IPS DF 6.9 (cell line): ENCODE measurements at places on chromosomes 13 and 19.

DNA sequence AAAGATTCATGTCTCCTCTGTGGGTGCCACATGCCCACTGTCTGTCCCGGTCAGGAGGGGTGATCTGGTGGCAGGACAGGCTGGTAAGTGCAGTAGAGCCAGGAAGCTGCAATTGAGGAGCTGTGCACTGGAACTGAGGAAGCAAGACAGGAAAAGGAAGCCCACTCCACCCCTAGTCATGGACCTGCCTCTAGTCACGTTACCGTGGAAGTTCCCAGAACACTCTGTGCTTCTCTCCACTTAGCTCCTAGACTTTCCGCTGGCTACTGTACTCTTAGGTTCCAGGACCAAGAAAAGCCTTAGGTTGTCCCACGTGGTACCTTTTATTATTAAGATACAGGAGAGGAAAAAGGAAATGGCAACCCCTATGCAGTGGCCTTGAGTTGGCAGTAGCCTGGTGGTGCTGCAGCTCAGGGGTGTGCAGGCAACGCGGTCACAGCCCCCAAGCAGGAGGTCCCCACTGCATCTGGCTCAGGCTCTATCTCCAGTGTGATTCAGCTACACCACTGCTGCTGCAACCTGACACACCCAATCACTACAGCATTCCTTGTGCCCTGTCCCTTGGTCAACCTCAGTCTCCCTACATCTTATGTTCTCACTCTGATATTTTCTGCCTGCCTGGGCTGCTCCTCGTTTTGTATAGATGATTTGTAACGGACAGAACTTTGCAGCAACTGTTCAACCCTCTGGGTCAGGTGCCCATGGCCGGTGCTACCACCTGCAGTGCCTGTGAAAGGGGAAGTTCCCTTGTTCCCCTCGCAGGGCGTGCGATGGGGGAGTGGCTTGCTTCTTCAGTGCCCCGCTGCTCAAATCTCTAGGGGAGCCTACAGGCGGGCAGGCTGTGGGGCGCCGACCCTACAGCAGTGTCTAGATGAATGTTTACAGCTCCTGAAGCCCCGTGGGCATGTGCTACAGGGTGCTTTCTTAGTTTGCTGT, 24.4 kb upstream of the GPR12 start:
- DNase-seq: no peak
- H3K4me3 ChIP-seq: no peak overlapping the region; the same call in 1 of the 2 replicates
- no peak overlapping the region for H3K27ac ChIP-seq
- peaks cover 7% of the 10 kb centered on the region for H3K4me1 ChIP-seq
- no peaks in the 10 kb centered on the region for H3K36me3 ChIP-seq
- H3K27me3 ChIP-seq: no peaks in the 10 kb centered on the region

DNA sequence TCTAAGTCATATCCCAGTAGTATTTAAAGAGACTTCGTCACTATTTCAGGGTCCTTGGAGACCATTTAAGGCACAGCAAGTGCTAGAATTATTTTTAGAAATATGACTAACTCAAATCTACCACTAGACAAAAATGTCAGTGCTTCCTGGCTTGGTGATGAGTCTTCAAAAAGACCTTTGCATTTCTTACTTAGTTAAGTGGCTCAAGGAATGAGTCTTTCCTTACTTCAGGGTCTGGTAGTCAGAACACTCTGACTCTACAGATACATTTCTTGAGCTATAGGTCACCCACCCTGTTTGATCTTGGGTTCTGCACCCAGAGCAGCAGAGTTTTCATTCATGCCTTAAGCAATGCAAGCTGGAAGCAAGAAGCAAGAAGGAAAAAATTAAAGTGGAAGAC, 191.0 kb upstream of the HTR2A start:
- no peaks in the 10 kb centered on the region for H3K4me1 ChIP-seq
- DNase-seq: no peak
- H3K36me3 ChIP-seq: no peaks in the 10 kb centered on the region
- H3K27me3 ChIP-seq: no peaks in the 10 kb centered on the region
- H3K27ac ChIP-seq: no peak overlapping the region
- H3K4me3 ChIP-seq: no peak overlapping the region

- no peaks in the 10 kb centered on the region for H3K27me3 ChIP-seq
- no peak overlapping the region for H3K27ac ChIP-seq
- no peaks in the 10 kb centered on the region for H3K36me3 ChIP-seq
- DNase-seq: no peak
- H3K4me3 ChIP-seq: no peak overlapping the region
Measured at GRCh38 chr13:49265822-49266221, 18.1 kb downstream of the CDADC1 start.

DNA sequence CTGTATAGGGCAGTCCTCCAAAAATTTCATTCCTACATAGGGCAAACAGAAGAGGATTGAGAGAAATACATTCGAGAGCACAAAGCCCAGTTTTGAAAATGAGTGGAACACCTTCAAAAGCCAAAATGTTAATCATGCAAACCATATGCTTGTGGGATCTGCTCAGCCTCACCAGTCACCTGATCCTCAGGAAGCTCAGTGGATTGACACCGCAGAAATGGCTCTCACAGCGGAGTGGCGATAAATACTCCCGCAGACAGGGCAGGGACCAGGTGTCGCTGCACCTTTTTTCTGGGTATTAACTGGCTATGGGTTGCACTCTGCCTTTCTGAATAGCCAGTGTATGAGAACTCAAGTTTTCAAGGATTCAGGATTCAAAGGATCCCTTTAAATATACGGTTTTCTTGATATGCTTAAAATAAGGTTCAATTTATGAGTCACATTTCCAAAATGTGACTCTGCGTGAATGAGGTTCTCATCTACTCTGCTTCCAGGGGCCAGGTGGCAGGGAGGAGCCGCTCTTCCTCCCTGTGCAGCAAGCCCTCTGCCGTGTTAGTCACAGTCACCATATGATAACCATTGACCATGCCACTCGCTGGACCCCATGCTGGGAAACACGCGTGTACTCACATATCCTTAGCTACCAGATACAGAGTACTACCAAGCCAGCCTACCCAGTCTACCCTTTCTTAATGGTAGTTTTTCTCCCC, 18.3 kb upstream of the DHRS12 start:
- DNase-seq: no peak
- H3K4me3 ChIP-seq: no peak overlapping the region
- no peaks in the 10 kb centered on the region for H3K36me3 ChIP-seq
- H3K27ac ChIP-seq: no peak overlapping the region
- peaks cover 5% of the 10 kb centered on the region for H3K4me1 ChIP-seq
- no peaks in the 10 kb centered on the region for H3K27me3 ChIP-seq

DNA sequence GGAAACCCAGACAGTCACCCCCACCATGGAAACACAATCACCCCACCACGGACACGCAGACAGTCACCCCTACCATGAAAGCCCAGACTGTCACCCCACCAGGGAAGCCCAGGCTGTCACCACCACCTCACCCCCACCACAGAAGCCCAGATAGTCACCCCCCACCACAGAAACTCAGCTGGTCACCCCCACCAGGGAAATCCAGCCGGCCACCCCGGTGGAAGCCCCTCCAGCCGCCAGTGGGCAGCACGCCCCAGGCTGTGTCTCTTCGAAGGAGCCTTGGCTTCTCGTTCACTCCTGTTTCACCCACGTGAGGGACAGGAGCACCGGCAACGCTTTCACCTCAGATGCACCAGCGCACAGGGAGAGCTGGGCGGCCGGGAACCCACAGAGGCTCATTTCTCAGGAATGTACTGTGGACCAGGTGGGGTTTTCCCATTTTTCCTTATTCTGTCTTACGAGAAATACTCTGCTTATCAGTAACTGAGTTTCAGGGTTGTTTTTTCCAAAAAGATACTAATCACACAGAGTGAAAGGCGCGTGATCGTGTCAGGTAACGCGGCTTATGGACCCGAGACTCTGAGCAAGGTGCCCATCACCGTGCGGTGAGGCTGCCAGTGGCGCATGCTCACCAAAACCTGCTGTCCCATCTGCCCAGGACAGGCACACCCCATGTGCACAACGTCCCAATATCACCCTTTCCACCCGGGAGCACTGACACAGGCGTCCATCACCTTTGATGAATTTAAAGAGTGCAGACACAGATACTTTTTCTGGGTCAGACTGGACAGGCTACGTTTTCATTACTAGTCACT, 28.0 kb downstream of the CARS2 start:
- H3K27ac ChIP-seq: no peak overlapping the region
- no peak for DNase-seq
- H3K4me1 ChIP-seq: no peaks in the 10 kb centered on the region
- H3K27me3 ChIP-seq: no peaks in the 10 kb centered on the region
- no peak overlapping the region for H3K4me3 ChIP-seq

DNA sequence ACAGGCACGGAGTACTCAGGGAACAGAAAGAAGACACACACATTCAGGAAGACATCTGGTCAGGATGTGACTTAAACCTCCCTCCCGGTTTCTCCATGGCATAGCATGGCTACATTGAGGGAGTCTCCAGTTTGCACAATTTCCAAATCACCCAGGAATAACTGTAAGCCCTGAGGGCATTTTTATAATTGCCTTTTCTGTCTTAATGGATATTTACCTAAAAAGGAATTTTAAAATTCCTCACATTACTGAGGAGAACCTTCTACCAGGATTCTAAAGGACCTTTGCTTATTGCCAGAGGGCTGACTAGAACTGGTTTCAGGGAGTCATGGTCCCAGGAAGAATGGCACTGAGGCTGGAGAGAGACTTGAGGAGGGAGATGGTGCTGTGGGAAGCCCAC, 21.4 kb downstream of the PEG3 start:
- no peaks in the 10 kb centered on the region for H3K27me3 ChIP-seq
- H3K4me1 ChIP-seq: no peaks in the 10 kb centered on the region
- no peak overlapping the region for H3K4me3 ChIP-seq
- no peak for DNase-seq
- H3K36me3 ChIP-seq: no peaks in the 10 kb centered on the region

- H3K27ac ChIP-seq: no peak overlapping the region
- no peaks in the 10 kb centered on the region; the same call in 1 of the 2 replicates for H3K36me3 ChIP-seq
- no peak overlapping the region for H3K4me3 ChIP-seq
- H3K27me3 ChIP-seq: no peaks in the 10 kb centered on the region
Measured at GRCh38 chr13:77740931-77741596, 43.6 kb downstream of the SLAIN1 start.

DNA sequence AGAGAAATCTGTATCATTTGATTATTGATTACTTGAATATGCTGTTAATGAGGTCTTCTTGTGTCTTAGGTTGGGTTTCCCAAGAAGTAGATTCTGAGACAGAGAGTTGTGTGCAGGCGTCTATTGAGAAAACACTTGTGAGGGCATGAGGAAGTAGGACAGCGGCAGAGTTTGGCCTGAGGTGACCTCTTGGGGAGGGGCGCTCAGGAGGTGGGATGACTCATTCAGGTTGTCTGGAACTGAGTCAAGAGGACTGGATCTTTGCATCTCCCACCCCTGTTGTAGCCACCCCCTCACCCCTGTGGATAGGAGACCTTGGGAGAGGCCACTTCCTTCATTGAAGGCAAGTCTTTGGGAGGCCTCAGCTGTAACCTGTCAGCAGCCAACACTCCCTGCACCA, 35.2 kb upstream of the WDFY2 start:
- no peak overlapping the region for H3K4me3 ChIP-seq
- no peaks in the 10 kb centered on the region for H3K4me1 ChIP-seq
- H3K27ac ChIP-seq: no peak overlapping the region
- H3K27me3 ChIP-seq: no peaks in the 10 kb centered on the region

- no peak overlapping the region for H3K27ac ChIP-seq
Measured at GRCh38 chr13:73158851-73159250, 100.0 kb downstream of the KLF5 start.

GRCh38 chr19:5356428-5356827, 15.8 kb upstream of the PTPRS start:
- DNase-seq: no peak
- no peaks in the 10 kb centered on the region for H3K36me3 ChIP-seq
- H3K4me1 ChIP-seq: 0 out of 2 replicates have a peak, but pooled peaks cover 1% of the 10 kb centered on the region
- H3K27me3 ChIP-seq: no peaks in the 10 kb centered on the region

DNA sequence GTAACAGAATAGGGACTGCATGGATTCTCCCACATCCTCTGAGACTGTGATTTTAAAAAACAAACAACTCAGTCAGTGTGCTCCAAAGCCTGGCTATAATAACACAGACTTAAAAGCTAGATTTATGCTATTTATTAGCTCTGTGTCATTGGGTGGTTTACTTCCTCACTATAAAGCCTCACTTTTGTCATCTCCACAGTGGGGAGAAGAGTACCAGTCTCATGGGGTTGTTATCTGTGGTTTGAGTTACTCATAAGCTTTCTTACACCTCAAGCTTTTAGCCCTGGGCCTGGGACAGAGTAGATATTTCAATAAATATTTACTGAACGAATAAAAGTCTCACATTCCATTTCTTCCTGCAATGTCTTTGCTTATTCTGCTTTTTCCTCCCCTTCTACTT, 5.3 kb downstream of the RNASEH2B start:
- H3K27ac ChIP-seq: no peak overlapping the region
- H3K4me1 ChIP-seq: peaks cover 5% of the 10 kb centered on the region; the same call in 1 of the 2 replicates
- H3K36me3 ChIP-seq: no peaks in the 10 kb centered on the region
- H3K4me3 ChIP-seq: no peak overlapping the region
- no peak for DNase-seq

DNA sequence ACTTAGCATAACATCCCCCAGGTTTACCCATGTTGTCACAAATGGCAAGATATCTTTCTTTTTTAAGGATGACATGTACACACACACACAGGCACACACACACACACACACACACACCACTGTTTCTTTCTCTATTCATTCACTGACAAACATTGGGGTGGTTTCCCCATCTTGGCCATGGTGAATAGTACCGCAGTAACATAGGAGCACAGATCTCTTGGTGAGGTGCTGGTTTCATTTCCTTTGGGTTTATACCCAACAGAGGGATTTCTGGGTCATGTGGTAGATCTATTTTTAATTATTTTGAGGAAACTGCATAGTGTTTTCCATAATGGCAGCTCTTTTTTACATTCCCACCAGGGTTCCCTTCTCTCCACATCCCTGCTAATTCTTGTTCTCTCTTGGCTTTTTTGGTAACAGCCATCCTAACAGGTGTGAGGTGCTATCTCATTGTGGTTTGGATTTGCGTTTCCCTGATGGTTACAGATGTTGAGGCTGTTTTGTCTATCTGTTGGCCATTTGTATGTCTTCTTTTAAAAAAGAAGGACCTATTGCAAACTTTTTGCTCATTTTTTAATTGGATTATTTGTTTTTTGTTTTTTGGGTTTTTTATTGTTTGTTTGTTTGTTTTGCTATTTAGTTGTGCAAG, 251.7 kb upstream of the IRS2 start:
- H3K27ac ChIP-seq: no peak overlapping the region
- H3K27me3 ChIP-seq: no peaks in the 10 kb centered on the region
- H3K4me1 ChIP-seq: peaks cover 4% of the 10 kb centered on the region; the same call in 1 of the 2 replicates
- no peak overlapping the region for H3K4me3 ChIP-seq
- DNase-seq: no peak

- no peak overlapping the region for H3K27ac ChIP-seq
- no peaks in the 10 kb centered on the region for H3K36me3 ChIP-seq
- no peaks in the 10 kb centered on the region for H3K4me1 ChIP-seq
- no peak overlapping the region for H3K4me3 ChIP-seq
Measured at GRCh38 chr13:24280720-24281119, 28.7 kb upstream of the C1QTNF9 start.

DNA sequence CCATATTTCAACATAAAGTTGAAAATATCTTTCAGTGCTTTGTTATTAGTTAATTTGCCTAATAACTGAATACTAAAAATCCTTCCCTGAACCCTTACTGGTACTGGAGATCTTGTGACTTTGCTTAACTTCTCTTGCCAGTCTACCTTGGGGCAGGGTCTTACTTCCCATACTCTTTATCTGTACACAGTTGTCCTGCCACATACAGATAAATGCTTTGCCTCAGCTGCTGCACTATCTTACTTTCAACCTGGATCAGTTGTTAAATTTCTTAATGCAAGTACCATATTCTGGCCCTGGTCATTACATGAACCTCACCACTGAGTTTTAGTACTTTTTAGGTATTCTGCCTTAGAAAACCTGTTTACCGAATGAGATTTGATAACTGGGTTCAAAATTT, 107.6 kb downstream of the PIBF1 start:
- no peak for DNase-seq
- no peaks in the 10 kb centered on the region for H3K4me1 ChIP-seq
- H3K36me3 ChIP-seq: no peaks in the 10 kb centered on the region
- no peaks in the 10 kb centered on the region for H3K27me3 ChIP-seq
- H3K4me3 ChIP-seq: no peak overlapping the region
